AML-193 (cell line): ENCODE measurements at places on chromosomes 12 and 14.

DNA sequence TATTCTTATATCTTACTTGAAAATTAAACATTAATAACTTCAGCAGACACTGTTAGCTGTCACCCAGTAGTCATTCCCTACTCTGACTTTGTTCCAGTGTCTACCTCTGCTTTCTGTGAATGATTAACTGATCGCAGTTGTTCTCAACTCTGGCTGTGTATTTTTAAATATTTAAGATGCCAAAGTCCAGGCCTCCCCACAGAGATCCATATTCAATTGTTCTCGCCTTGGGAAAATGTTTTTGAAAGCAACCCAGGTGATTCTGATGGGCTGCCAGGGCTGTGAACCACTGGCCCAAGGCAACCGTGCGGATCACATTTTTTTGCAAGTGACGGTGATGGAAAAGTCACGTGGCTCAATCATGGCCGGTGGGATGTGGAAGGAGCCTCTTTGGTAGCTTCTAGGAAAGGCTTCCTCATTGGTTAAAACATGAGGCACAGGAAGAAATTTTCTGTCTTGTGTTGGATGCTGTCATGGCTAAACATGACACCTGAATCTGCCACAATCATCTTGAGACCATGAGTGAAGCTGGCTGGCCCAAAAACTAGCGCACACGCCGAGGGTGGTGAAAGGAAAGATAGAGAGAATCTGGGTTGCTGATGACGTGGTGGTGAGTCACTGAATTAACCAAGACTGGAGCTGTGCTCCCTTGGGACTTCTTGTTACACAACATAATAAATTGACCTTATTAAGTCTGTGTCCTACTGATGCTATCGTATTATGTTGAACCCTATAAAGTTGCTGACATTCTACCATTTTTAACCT, 37.2 kb downstream of the RDH12 start:
- no peak for DNase-seq

DNA sequence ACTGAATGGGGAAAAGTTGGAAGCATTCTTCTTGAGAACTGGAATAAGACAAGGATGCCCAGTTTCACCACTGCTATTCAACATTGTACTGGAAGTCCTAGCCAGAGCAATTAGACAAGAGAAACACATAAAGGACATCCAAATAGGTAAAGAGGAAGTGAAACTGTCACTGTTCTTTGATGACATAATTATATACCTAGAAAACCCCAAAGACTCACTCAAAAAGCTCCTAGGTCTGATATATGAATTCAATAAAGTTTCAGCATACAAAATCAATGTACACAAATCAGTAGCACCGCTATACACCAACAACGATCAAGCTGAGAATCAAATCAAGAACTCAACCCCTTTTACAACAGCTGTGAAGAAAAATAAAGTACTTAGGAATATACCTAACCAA, 157.3 kb upstream of the DDHD1 start:
- DNase-seq, result no peak

GRCh38 chr12:71029302-71029701, 108.8 kb upstream of the PTPRR start:
- no peak for DNase-seq

DNA sequence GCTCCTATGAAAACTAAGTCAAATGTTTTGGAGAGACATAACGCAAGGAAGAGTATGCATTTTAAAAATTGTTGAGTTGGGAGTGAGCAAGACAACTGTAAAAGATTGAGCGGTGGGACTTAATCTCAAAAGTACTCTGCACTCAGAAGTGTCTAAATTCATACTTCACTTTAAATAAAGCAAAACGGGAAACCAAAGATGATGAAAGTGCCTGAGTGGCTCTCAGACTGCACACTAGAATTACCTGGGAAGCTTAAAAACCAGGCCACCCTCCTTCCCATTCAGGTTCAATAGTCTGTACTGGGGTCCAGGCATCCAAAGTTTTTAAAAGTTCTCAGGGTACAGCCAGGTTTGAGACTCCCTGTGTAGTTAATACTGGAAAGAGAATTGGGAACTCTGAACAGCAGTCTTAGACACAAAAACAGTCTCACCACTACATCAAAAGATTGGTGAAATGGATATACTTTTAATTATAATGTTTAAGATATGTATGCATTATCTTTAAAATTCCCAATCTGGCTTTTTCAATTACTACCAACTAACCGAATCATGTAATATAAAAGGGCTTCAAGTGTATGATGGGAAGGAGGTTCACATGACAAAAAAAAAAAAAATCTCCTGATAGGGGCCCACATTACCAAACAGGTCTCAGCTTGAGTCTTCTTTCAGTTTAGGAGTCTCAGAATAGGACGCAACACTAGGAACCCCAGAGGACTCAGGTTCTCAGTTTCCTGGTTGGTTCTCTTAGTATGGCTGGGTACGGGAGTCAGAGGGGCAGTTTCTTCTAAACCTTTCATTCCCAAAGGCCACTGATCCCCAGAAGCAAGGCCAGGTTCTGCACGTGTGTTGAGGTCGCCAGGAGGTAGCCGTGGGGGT, 1.0 kb downstream of the HOMEZ start:
- DNase-seq, result peak; percentile 4

DNA sequence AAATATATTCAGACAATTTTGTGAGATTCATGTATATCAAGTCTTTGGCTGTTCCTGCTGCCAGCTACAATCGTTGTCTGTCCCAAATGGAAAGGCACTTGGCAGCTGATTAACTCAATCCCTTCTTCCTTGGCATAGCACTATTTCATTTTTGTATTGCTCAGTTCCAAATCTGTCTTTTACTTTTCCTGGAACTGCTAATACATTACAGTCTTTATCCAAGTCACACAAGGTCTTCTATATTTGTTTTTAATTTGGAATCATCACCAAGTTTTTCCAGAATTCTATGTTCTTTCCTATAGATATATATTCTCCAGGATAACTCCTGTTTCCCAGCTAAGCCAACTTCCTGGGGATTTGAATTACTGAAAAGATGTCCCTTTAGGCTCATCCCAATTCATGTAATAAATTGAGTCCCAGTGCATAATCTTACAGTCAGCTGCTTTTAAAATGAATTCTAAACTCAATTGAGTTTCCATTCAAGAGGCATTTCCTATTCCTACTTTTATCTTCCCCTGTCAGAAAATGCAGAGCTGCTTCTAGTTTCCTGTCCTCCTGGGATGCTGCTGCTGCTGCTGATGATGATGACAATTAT, 45.9 kb downstream of the DYRK2 start:
- DNase-seq, result no peak

DNA sequence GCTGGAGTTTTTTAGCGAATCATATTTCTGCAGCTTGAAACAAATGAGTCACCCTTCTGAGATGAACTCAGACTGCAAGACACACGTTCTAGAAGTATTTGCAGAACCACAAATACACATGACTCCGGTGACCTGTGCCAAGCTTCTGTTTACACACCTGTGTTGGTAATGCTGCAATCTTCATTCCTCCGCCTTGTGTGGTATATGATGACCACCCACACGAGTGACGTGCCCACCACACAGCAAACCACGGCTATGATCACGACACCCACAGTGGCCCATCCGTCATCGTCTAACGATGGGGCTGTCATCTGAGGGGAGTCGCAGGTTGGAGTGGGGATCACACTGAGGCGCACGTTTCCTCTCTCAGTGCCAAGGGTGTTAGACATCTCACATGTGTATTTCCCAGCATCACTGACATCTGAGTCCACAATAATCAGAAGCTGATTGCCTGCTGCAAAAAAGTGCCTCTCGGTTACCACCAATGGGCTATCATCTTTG, 43.0 kb downstream of the LRIG3 start:
- DNase-seq, result no peak

DNA sequence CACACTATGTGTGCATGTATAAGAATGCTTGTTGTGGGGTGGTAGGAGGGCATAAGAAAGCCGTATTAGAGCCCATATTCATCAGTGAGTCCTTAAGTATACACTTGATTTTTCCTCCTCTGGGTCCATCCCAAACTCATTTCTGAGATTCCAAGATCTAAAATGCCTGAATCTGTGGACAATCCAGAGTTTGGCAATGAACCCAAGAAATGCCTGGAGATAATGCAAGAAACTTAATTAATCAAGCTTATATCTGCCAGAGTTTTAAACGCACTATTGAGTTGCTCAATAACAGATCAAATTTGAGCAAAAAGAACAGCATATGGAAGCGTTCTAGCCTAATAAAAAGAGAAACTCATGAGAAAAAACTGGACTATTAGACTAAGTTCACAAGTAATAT, 143.4 kb upstream of the NAV3 start:
- DNase-seq, result no peak

DNA sequence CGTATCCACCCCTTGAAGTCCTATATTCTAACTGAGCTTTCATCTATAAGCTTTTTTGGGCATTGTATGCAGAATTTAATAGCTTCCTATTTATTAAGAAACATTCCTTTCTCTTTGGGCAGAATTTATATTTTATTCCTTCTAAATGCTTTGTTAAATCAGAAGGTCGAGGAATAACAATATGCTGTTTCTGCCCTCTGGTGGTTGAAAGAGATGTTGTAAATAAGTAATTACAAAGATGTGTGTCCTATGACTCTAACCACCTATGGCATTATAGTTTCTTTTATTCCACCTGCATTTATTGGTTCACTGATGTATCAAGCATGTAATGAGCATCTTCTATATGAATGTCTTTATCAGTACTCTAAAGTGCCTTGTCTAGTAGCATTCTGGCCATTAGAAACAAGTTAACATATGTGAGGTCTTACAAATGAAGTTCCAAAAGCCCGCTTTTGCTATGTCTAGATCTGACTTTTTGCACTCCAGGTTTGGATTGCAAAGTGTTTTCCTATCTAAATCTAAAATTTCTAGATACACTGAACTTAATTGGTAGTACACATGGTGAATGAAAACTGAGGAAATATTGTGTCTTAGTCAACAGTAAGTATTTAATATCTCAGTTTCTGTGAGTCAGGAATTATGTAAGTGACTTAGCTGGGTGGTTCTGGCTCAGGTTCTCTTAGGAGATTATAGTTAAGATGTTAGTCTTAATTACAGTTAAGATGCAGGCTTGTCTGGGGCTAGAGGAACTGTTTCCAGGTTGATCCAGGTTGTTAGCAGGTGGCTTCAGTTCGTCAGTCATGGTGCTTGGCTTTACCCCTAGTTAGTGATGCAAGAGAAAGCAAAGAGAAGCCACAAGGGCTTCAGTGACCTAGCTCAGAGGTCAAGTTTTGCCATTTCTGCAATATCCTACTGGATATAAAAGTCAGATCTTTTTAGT, 57.5 kb downstream of the PLEKHA5 start:
- peak; percentile 35 for DNase-seq

DNA sequence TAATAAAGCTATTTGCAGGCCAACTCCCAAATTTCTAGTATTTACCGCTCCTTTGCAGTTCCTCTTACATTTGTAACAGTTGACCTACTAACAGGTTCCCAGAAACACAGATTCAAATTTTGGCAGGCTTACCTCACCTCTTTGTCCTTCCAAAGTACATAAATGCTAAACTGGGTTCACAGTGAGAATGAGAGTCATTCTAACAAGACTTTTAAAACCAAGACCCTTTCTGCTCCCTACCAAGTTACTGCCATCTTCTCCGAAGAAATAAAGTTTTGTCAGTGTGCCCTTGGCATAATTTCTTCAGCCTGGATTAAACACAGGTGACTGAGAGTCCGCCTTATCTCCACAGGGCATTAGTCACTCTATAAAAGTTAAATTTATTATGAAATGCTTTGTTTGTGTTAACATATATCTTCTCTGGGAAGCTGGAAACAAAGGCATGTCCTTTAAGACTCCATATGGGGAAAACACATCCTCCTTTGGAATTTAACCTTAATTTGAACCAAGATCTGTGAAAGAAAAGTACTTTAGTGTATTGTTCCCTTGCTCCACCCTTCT, 28.2 kb downstream of the FOXA1 start:
- no peak for DNase-seq

GRCh38 chr12:10130042-10130441, at the start of gene CLEC7A:
TSS of gene CLEC7A (minus strand) at chr12:10130199. CDS start at chr12:10130082, 117 bp downstream.
- DNase-seq, result peak; percentile 5
